Aorta (tissue), 5 donors: ENCODE measurements at places on chromosomes 2 and 18. TPM values are rescaled to one million over a fixed set of nuclear protein-coding genes. Genes with fewer than 3 reads are reported as not detected.

RAD51AP2 gene
- polyA plus RNA-seq: 0.13 TPM

ABCA12 gene
- not detected for polyA plus RNA-seq

SLC38A11 gene
- polyA plus RNA-seq: not detected

- H3K27ac ChIP-seq: no peak overlapping the region
- H3K36me3 ChIP-seq: no peaks in the 10 kb centered on the region
- no peak for DNase-seq
- H3K27me3 ChIP-seq: no peaks in the 10 kb centered on the region
- H3K4me3 ChIP-seq: no peak overlapping the region
Observed at GRCh38 chr18:39661856-39662366, 2096.3 kb upstream of the CELF4 start.

GRCh38 chr2:217462121-217462520 is 540.7 kb downstream of the TNS1 start:
- no peaks in the 10 kb centered on the region for H3K36me3 ChIP-seq
- no peaks in the 10 kb centered on the region for H3K27me3 ChIP-seq
- DNase-seq: no peak
- no peak overlapping the region for H3K4me3 ChIP-seq

DNA sequence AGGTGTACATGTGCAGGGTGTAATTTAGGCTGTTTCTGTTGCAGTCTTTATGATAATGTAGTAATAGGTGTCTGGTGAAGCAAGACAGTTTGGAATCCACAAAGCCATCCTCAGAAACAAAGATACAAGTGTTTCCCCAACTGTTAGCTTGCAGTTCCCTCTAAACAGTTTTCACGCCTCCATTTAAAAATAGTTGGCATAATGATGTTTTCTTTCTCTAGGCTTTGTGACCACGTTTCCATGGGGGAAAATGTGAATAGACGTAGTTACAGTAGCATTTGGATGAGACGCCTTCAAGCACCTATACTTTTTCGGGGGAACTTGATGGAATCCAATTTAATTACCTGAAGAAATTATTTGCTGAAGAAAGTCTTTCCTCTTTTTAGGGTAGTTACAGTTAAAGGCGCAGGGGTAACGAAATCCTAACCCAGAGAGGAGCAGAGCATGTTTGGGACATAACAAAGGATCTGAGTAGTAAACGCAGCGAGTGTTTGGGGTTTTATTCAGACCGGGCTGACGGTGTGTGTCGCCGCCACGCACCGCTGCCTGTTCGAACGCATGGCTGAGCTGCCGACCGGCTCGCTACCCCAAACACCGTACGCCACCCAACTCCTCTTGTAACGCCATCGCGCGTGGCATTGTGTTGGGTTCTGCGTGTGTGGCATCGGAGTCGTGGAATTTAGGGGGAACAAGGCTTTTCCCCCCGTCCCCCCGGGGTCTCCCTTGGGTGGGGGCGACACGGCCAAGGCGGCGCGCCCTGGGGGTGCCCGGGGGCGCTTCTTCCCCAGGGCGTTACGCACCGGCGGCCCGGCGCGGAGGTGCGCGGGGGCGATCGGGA is 681 bp upstream of the NRP2 start:
- no peaks in the 10 kb centered on the region for H3K36me3 ChIP-seq
- DNase-seq: no peak
- no peaks in the 10 kb centered on the region for H3K4me1 ChIP-seq
- H3K27me3 ChIP-seq: no peaks in the 10 kb centered on the region
- H3K27ac ChIP-seq: peak overlapping the region; percentile 0

GRCh38 chr2:217722883-217723472 is 279.8 kb downstream of the TNS1 start:
- H3K27ac ChIP-seq: no peak overlapping the region
- no peak overlapping the region for H3K4me3 ChIP-seq
- H3K36me3 ChIP-seq: peaks cover 10% of the 10 kb centered on the region
- no peaks in the 10 kb centered on the region for H3K4me1 ChIP-seq
- no peak for DNase-seq

DNA sequence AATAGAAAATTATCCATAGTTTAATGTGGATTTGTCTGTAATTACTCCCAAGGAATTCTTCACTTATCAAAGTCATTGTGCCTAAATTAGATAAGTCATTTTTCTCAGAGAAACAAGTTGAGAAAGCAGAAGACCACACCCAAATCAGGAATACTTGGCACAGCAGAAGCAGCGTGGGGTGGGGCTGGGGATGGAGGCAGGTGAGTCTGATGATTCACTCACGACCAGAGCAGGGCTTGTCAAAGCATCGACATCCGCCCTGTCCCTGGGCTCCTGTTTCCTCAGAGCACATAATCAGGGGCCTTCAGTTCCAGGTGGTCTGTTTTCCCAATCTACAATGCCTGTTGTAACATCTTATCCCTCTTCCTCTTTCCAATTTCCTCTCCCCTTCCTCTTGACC is 31.5 kb upstream of the COLEC12 start:
- H3K36me3 ChIP-seq: no peaks in the 10 kb centered on the region
- no peaks in the 10 kb centered on the region for H3K4me1 ChIP-seq
- H3K4me3 ChIP-seq: no peak overlapping the region
- H3K27me3 ChIP-seq: no peaks in the 10 kb centered on the region

- no peaks in the 10 kb centered on the region for H3K27me3 ChIP-seq
- H3K36me3 ChIP-seq: no peaks in the 10 kb centered on the region
- H3K4me1 ChIP-seq: no peaks in the 10 kb centered on the region
- no peak overlapping the region for H3K4me3 ChIP-seq
- no peak for DNase-seq
Observed at GRCh38 chr2:152251811-152252210, 76.2 kb upstream of the STAM2 start.

DNA sequence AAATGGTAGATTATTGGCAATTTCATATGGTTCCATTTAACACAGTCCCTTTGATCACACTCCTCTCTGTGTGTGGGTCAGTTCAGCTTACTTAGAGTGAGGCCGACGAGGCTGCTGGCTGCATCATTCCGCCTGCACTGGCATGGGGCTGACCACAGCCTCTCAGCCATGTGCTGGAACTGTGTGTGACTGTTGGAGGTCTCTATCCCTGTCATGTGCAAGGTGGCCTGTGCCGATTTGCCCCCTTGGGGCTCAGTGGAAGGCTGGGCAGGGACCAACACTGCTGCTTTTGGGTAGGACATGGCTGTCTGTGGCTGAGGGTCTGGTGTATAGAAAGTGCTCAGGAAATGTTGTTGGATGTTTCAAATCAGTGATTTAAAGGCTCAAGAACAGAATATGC is 454.0 kb upstream of the HS6ST1 start:
- H3K4me1 ChIP-seq: no peaks in the 10 kb centered on the region
- H3K36me3 ChIP-seq: no peaks in the 10 kb centered on the region
- H3K27ac ChIP-seq: no peak overlapping the region
- DNase-seq: peak; percentile 12

DNA sequence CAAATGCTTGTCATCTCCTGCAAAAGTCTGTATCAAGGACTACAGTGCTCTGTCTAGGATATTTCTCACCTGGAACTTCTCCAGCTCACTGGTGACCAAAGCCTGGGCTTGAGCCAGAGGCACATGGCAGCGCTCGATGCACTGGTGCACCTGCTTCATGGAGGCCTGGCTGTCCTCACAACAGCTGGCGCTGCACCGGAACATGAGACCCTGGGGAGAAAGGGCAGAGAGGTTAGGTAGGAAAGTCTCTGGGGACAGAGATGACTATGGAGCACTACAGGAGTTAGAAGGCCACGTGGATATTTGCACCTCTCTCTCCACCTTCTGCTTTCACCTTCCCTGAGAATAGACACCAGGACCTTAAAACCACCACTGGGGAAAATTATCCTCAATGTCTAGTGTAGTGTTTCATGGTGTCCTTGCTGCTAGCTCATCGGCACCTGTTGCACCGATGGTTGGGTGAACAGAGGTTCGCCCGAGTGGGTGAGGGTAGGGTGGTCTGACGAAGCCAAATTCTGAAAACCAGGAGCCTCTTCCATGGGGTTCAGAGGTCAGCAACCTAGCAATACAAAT is 1.0 kb downstream of the FAM136A start:
- no peak overlapping the region for H3K27ac ChIP-seq
- H3K36me3 ChIP-seq: peaks cover 3% of the 10 kb centered on the region
- H3K4me3 ChIP-seq: no peak overlapping the region
- no peaks in the 10 kb centered on the region for H3K4me1 ChIP-seq

GRCh38 chr2:1673160-1673944 is 71.0 kb downstream of the PXDN start:
- H3K27ac ChIP-seq: no peak overlapping the region
- H3K36me3 ChIP-seq: peaks cover 7% of the 10 kb centered on the region
- DNase-seq: no peak
- no peak overlapping the region for H3K4me3 ChIP-seq

GRCh38 chr18:12837747-12838146 is 46.3 kb downstream of the PTPN2 start:
- no peaks in the 10 kb centered on the region for H3K27me3 ChIP-seq
- no peak overlapping the region for H3K27ac ChIP-seq
- peaks cover 2% of the 10 kb centered on the region for H3K4me1 ChIP-seq
- H3K4me3 ChIP-seq: no peak overlapping the region

GRCh38 chr2:98743835-98744234 is 12.9 kb upstream of the MGAT4A start:
- no peaks in the 10 kb centered on the region for H3K36me3 ChIP-seq
- no peak overlapping the region for H3K4me3 ChIP-seq
- H3K27ac ChIP-seq: no peak overlapping the region
- H3K4me1 ChIP-seq: no peaks in the 10 kb centered on the region
- no peak for DNase-seq
- no peaks in the 10 kb centered on the region for H3K27me3 ChIP-seq

DNA sequence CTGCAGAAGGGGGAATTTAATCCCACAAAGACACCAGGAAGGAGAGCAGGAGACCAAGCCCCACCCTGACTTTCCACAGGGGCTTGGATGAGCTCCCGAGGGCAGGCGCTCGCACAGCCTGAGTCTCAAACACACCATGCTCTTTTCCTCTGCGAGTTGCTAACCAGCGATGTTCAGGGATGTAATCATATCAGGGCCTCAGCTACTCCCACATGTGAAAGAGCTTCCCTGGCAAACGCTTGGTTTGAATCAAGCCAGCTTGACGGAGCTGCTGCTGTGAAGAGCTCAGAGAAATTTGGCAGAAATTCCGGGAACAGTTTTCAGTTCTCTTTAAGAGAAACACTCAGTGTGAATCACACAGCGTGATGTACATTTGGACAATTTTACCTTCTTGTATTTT is 385.8 kb downstream of the GALR1 start:
- H3K4me3 ChIP-seq: no peak overlapping the region
- no peaks in the 10 kb centered on the region for H3K27me3 ChIP-seq
- no peaks in the 10 kb centered on the region for H3K4me1 ChIP-seq
- no peaks in the 10 kb centered on the region for H3K36me3 ChIP-seq
- DNase-seq: no peak
- no peak overlapping the region for H3K27ac ChIP-seq

DNA sequence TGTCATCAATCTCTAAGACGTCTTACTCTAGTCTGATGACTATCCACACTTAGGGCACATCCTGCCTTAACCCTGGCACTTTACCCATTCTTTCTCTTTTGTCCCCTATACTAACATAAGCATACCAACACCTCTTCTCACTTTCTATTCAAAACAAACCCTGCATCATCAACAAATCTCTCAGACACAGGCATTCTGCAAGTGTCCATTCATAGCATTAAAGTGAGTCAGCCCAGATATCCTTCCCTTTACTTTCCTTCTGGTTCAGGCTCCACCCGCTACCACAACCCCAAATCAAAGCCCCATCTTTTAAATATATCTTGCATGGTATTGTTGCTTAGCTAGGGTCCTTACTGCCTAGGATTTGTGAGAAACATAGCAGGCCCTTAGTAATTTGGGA is 3.8 kb downstream of the GRB14 start:
- no peaks in the 10 kb centered on the region for H3K27me3 ChIP-seq
- no peaks in the 10 kb centered on the region for H3K36me3 ChIP-seq
- H3K4me1 ChIP-seq: no peaks in the 10 kb centered on the region

GRCh38 chr18:44680273-44681075 is at the start of gene SETBP1:
TSS of gene SETBP1 (plus strand) at chr18:44680888. CDS start at chr18:44701347, 20,459 bp downstream.
- H3K36me3 ChIP-seq: no peaks in the 10 kb centered on the region
- H3K4me3 ChIP-seq: peak within 1 kb of the TSS; percentile 98
- H3K27me3 ChIP-seq: no peaks in the 10 kb centered on the region
- peak; percentile 85 for DNase-seq

GRCh38 chr2:144328938-144329337 is 191.0 kb downstream of the ZEB2 start:
- no peaks in the 10 kb centered on the region for H3K27me3 ChIP-seq
- no peak for DNase-seq
- no peaks in the 10 kb centered on the region for H3K36me3 ChIP-seq

- H3K4me1 ChIP-seq: no peaks in the 10 kb centered on the region
- no peak overlapping the region for H3K4me3 ChIP-seq
- DNase-seq: no peak
- H3K36me3 ChIP-seq: no peaks in the 10 kb centered on the region
- no peaks in the 10 kb centered on the region for H3K27me3 ChIP-seq
Observed at GRCh38 chr2:175103191-175103590, 64.8 kb downstream of the ATF2 start.

- DNase-seq: no peak
- H3K27me3 ChIP-seq: no peaks in the 10 kb centered on the region
- no peaks in the 10 kb centered on the region for H3K4me1 ChIP-seq
- no peaks in the 10 kb centered on the region for H3K36me3 ChIP-seq
- no peak overlapping the region for H3K27ac ChIP-seq
Observed at GRCh38 chr2:98795891-98796676, 65.2 kb upstream of the MGAT4A start.

DNA sequence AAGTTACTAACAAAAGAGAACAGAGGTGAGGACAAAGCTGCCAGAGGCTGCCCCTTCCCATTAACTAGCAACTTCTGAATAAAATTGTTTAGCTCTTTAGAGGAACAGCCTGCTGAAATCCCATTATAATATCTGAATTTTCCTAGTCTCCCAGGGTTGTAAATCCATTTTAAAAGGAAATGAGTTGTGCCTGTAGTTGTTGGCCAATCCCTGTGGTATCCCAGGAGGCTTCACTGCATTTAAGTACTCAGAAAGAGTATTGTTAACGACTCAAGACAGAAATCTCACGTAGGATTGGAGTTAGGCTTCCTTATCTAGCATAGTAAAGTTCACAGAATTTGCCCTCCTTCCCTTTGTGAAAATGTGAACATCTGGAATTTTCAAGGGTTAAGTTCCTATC is 8.9 kb downstream of the LAPTM4A start:
- no peak overlapping the region for H3K27ac ChIP-seq
- peaks cover 2% of the 10 kb centered on the region for H3K4me1 ChIP-seq
- no peak for DNase-seq
- no peaks in the 10 kb centered on the region for H3K27me3 ChIP-seq
- H3K4me3 ChIP-seq: no peak overlapping the region
